B cell (primary cell): ENCODE measurements at places on chromosomes 3 and 15. TPM values are rescaled to one million over a fixed set of nuclear protein-coding genes. Genes with fewer than 3 reads are reported as not detected.

- H3K4me1 ChIP-seq = peaks cover 7% of the 10 kb centered on the region
- no peak overlapping the region for H3K27ac ChIP-seq
- no peaks in the 10 kb centered on the region for H3K36me3 ChIP-seq
- no peak overlapping the region for H3K4me3 ChIP-seq
- H3K27me3 ChIP-seq = no peaks in the 10 kb centered on the region
Observed at GRCh38 chr3:39209329-39209970, 17.1 kb upstream of the XIRP1 start.

Gene LMAN1L
- total RNA-seq = 1.1 and 1.2 TPM in 2 replicates

DNA sequence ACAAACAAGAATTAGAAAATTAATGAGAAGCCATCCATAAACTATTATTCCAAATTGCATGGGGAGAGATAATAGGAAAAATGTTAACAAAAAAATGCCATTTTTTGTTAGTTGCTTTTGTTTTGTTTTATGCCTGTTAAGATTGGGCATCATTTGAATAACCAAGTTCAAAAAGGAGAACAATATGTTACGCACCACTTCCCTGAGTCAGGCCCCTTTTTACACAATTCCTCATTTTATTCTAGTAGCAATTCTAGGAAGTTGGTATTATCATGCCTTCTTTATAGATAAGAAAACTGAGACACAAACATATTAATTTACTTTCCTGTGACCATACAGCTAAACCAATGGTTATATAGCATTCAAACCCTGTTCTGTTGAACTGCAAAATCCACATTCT lies 736.9 kb upstream of the CCDC54 start:
- no peaks in the 10 kb centered on the region for H3K4me1 ChIP-seq
- H3K36me3 ChIP-seq = no peaks in the 10 kb centered on the region
- H3K27ac ChIP-seq = no peak overlapping the region
- DNase-seq = peak; percentile 25

DNA sequence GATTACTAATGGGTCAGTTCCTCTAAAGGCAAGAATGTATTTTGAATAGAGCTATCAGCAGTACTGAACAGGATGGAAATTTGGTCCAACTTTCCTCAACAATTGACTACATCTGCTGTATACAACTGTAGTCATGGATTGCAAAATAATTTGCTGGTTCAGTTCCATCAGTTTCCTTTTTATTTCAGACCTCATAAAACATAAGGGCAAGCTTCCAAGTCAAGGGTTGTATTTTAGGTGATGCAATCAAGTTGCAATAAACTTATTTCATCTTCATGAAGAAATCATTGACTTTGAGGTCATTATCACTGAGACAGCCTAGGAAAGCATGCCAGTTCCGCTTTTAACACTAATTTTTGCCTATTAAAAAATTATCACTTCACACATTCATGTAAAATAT lies 90.4 kb upstream of the TSEN2 start:
- no peak for DNase-seq
- no peaks in the 10 kb centered on the region for H3K4me1 ChIP-seq
- H3K36me3 ChIP-seq = no peaks in the 10 kb centered on the region
- no peak overlapping the region for H3K4me3 ChIP-seq
- no peak overlapping the region for H3K27ac ChIP-seq

- H3K27ac ChIP-seq = no peak overlapping the region
- no peaks in the 10 kb centered on the region for H3K4me1 ChIP-seq
- no peaks in the 10 kb centered on the region for H3K27me3 ChIP-seq
- H3K36me3 ChIP-seq = no peaks in the 10 kb centered on the region
Observed at GRCh38 chr15:99983171-99983885, 250.1 kb upstream of the LYSMD4 start.

DNA sequence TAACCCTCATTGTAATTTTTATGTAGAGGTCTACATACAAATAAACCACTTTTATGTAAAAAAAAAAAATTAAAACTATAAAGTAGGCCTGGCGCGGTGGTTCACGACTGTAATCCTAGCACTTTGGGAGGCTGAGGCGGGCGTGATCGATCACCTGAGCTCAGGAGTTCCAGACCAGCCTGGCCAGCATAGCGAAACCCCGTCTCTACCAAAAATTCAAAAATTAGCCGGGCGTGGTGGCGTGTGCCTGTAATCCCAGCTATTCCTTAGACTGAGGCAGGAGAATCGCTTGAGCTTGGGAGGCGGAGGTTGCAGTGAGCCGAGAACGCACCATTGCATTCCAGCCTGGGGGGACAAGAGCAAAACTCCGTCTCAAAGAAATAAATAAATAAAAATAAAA lies 766 bp upstream of the SLC12A6 start:
- no peak for DNase-seq
- H3K36me3 ChIP-seq = no peaks in the 10 kb centered on the region
- peaks cover 36% of the 10 kb centered on the region for H3K4me1 ChIP-seq
- peak overlapping the region; percentile 43 for H3K4me3 ChIP-seq
- peak overlapping the region; percentile 93 for H3K27ac ChIP-seq
- no peaks in the 10 kb centered on the region for H3K27me3 ChIP-seq

- no peaks in the 10 kb centered on the region for H3K27me3 ChIP-seq
Observed at GRCh38 chr3:136396916-136397315, 146.8 kb downstream of the PCCB start.

DNA sequence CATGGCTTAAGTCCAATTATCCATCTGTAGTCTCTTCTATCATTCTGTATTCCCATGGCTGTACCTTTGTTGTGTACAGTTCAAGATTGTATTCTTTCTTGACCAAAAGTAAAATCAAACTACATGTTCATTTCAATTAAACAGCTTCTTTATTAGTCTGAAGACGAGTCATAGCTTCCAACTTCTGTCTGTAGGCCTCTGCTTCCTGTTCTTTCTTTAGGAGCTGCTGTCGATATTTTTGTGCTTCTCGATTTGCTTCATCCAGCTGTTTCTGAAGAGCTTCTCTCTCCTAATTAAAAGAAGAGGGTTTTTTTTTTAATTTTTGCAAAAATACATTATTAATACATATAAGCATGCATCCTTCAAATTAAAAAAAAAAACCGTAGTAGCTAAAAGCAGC lies 13.0 kb upstream of the HDC start:
- no peak for DNase-seq
- H3K4me3 ChIP-seq = no peak overlapping the region
- peaks cover 11% of the 10 kb centered on the region for H3K36me3 ChIP-seq
- no peak overlapping the region for H3K27ac ChIP-seq
- no peaks in the 10 kb centered on the region for H3K27me3 ChIP-seq
- H3K4me1 ChIP-seq = no peaks in the 10 kb centered on the region

DNA sequence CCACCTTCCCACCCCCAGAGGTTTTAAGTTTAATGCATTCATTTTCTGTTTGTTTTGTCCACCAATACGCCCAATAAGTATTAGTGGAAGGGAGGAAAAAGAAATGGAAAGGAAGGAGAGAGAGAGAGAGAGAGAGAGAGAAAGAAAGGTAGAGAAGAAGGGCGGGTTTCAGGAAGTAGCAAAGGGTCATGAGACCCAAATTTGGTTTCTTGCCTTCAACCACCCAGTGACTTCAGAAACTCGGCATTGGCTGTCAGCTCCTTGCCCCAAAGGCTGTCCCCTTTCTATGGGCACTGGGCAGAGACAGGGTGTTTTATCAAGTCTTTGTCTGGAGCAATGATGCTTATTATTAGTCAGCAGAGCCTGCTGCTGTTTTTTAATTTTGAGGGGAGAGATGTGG lies 13.5 kb upstream of the NR1D2 start:
- DNase-seq = no peak
- H3K27me3 ChIP-seq = no peaks in the 10 kb centered on the region
- no peak overlapping the region for H3K4me3 ChIP-seq
- H3K27ac ChIP-seq = no peak overlapping the region
- no peaks in the 10 kb centered on the region for H3K36me3 ChIP-seq

Gene FETUB
- not detected in 2 replicates for total RNA-seq

GRCh38 chr3:146504498-146505197 lies 35.3 kb upstream of the PLSCR2 start:
- no peak for DNase-seq
- H3K36me3 ChIP-seq = no peaks in the 10 kb centered on the region
- no peaks in the 10 kb centered on the region for H3K4me1 ChIP-seq
- H3K4me3 ChIP-seq = no peak overlapping the region
- no peak overlapping the region for H3K27ac ChIP-seq

GRCh38 chr3:89059211-89059925 lies 48.1 kb upstream of the EPHA3 start:
- H3K4me3 ChIP-seq = no peak overlapping the region
- no peak overlapping the region for H3K27ac ChIP-seq
- H3K4me1 ChIP-seq = no peaks in the 10 kb centered on the region
- no peaks in the 10 kb centered on the region for H3K27me3 ChIP-seq

GRCh38 chr3:174126990-174127758 lies 729.6 kb downstream of the NLGN1 start:
- H3K4me1 ChIP-seq = no peaks in the 10 kb centered on the region
- no peak overlapping the region for H3K4me3 ChIP-seq
- H3K27ac ChIP-seq = no peak overlapping the region
- no peaks in the 10 kb centered on the region for H3K27me3 ChIP-seq
